ENCODE measurements at places on chromosomes 6 and 20.

GRCh38 chr20:38670786-38671185 lies 53.5 kb upstream of the SLC32A1 start:
- DNase-seq, result no peak

- peak; percentile 86 for DNase-seq
Observed at GRCh38 chr6:166586424-166587156, at the start of gene RAMACL. Gene RAMACL, minus strand, starts transcription at chr6:166586678. Its CDS starts 201 bp downstream, at chr6:166586477.

DNA sequence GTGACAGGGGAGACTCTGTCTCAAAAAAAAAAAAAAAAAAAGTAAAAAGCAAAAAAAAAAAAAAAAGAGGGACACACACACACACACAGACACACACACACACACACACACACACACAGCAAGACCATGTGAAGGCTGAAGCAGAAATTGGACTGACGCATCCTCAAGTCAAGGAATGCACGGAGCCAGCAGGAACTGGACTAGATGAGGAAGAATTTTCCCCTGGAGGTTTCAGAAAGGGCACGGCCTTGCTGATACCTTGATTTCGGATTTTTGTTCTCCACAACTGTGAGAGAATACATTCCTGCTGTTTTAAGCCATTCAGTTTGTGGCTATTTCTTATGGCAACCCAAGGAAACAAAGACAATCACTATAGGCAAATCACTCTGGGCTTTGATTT lies 176.9 kb upstream of the SALL4 start:
- no peak for DNase-seq

- DNase-seq, result no peak
Observed at GRCh38 chr6:10138917-10139316, 276.0 kb downstream of the TFAP2A start.

Data from GM19239 (cell line).